IMR-90 (cell line): ENCODE measurements at places on chromosomes 2 and 18. TPM values are rescaled to one million over a fixed set of nuclear protein-coding genes. Genes with fewer than 3 reads are reported as not detected.

Gene PARD3B
- 2.5 and 3.3 TPM in 2 replicates for polyA plus RNA-seq

DNA sequence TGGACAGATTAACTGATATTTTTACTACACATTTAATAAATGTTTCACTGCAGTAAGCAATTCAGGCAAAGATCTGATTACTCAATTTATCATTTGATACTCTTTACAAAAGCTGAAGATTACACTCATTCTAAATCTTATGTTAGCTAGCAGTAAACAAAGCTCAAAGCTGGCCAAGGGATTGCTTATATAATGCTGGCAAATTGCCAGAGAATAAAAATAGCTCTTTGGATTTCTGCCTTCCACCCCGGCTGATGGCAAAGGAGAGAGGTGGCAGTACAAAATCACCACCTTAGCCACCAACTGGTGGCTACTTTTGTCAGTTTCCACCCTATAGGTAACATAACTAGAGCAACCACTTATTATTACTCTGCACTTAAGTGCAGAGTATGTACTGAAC, 320.5 kb downstream of the FSIP2 start:
- DNase-seq = peak; percentile 27

- DNase-seq = no peak
These were observed 152.6 kb downstream of the RTN4 start for GRCh38 chr2:54897420-54898310.

DNA sequence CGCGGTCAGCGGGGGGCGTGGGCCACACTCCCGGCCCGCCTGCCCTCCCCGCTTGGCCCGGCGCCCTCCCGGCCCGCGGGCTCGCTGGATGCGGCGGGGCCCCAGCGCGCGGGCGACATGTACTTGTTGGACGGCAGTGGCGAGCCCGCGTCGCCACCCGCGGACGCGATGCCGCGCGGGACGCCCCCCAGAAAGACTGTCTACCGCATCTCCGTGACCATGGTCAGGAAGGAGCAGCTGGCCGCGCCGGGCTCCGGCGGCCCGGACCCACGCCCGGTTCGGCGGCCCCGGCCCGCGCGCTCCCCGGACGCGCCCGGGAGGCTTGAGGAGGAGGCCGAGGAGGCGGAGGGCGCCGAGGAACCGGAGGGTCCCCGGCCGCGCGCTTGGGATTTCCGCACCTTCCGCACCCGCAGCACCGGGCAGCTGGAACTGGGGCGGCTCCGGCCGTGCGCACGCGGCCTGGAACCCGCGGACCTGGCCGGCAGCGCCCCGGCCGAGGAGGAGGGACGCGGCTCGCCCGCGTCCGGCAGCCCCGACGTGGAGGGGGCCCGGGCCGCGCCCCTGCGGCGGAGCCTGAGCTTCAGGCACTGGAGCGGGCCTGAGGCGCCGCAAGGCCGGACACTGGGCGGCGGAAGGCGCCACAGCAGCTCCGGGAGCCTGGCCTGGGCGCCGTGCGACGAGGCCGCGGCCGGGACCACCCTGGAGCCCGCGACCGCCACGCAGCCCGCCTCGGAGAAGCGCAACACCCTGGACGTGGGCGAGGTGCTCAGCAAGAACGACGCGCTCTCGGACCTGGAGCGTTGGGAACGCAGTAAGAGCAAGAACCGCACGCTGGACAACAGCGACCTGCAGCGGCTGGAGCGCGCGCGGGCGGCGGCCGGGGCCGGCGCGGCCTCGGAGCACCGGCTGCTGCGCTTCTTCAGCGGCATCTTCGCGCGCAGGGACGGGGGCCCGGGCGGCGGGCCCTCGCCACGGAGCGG, 176.4 kb downstream of the AGAP1 start:
- peak; percentile 81 for DNase-seq

Gene GKN2
- not detected in 2 replicates for polyA plus RNA-seq

DNA sequence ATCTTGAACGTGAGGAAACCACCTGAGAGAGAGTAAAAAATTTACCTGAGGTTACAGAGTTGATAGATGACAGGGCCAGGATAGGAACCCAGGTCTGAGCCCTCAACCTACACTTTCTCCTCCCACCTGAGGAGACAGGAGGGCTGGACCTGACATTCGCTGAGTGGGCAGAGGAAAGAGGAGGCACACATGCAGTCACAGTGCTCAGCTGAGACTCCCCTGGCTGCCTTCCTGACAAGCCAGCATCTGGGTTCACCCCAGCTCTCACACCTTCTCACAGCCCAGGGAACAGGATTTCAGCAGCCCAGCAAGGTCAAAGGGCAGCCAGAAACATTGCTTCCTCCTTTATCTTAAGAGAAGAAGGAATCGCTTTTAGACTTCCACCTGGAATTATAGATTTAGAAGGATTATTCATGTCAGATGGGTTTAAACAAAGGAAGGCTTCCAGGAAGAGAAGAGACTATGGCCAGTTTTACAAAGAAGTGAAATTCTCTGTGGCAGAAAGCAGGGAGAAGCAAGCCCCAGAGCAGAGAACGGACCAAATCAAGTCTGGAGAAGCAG, 18.1 kb upstream of the PKDCC start:
- no peak for DNase-seq

DNA sequence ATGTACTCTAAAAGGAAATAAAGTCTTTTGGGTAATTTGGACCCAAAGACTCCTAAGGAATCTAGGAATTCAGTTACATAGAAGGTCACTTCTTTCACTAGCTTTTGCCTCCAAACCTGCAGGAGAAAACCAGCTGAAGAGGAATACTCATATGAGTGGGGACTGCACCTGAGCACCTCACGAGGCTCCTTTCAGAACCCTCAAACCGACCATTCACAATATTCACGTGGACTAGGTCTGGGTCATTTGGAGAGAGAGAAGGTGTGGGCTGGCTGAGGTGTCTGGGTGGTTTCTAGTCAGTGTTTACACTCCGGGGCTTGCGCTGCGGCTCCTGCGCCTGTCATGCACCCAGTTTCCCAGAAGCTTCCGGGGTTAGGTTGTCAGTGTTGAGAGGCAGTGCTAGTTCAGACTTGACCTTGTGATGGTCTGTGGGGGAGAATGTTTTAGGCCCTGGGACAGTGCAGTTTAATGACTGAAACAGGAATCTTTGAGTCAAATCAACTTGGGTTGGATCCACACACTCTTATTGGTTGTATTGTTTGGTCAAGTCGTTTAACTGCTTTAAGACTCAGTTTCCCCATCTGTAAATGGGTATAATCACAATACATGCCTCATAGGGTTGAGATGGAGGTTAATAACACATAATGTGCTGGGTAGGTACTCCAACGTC, 78.4 kb downstream of the LIMS1 start:
- DNase-seq = no peak

- no peak for DNase-seq
These were observed 15.5 kb upstream of the ST8SIA5 start for GRCh38 chr18:46772357-46772756.

DNA sequence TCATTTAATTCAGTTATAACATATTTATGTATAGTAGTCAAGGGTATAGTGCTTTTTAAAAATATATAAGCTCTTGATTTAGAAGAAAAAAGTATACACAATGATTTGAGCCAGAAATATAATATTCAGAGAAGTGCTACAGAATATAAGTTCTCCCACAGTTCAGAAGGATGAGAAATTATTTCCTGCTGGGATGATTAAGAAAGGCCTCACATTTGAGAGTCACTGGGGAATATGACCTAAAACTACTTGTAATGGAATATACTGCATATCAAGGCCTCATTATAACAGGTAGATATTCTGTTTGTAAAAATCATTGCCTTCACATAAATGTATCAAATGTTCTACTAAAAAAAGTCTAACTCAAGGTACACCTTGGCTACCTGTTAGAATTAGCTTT, 203.5 kb downstream of the MBD2 start:
- DNase-seq = no peak

Gene IL1F10
- polyA plus RNA-seq = not detected in 2 replicates

- DNase-seq = no peak
These were observed 42.7 kb downstream of the VSNL1 start for GRCh38 chr2:17583166-17583565.

GRCh38 chr18:50518787-50519546, 40.9 kb upstream of the MAPK4 start:
- no peak for DNase-seq

Gene SPATA3
- not detected in 2 replicates for polyA plus RNA-seq

Gene KCNE4
- 6.8 and 8.1 TPM in 2 replicates for polyA plus RNA-seq

Gene MAP3K19
- polyA plus RNA-seq = not detected in 2 replicates

Gene SLC4A3
- polyA plus RNA-seq = 6.1 and 6.9 TPM in 2 replicates

DNA sequence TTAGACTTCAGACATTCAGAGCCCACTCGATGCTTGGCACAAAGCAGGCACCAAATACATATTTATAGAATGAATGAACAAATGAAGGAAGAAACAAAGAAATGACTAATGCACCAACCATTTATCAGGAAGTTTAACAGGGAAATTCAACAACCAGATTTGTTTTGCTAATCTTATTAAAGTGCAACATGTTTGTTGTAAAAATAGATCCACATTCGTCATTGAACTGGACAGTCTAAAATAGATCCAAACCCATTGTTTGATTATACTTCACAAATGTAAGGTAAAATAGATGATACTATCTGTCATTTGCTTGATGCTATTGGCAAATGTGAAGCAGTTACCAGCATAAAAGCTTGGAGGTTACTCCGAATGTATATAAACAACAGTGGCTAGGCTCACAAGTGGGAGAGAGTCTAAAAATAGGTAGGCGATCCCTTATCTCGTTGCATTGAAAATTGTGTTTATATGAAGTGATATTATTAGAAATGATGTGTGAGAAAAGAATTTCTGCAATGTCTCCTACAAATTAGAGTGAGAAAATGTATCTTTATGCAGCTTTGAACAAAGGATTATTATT, 246.2 kb downstream of the NEDD4L start:
- DNase-seq = peak; percentile 80

- no peak for DNase-seq
These were observed 509 bp downstream of the PIEZO2 start for GRCh38 chr18:11148680-11149440.

Gene CDK15
- 15.7 and 16.1 TPM in 2 replicates for polyA plus RNA-seq
